MG63 (cell line): ENCODE measurements at places on chromosomes 13 and 19. TPM values are rescaled to one million over a fixed set of nuclear protein-coding genes. Genes with fewer than 3 reads are reported as not detected.

The PSPN gene
- total RNA-seq = 0.35 and 0.49 TPM in 2 replicates

The TRAPPC2B gene
- 13.6 and 42.5 TPM in 2 replicates for total RNA-seq

DNA sequence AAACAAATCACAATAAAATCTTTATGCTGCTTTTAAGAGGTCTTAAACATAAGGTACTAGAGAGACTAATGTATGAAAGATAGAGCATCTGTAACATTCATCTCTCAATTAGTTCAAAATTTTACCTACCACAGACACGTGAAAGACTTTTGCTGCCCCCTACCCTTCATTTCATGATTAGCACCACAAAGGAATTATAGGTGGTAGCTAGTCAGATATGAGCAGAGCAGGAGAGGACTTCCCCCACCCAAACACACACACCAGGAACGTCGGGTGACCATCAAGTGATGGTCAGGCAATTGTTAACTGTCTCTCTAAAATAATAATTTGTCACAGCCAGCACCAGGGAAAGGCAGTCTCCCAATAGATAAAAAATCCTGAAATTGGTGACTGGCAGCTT lies 1531.7 kb upstream of the SPRY2 start:
- no peak for DNase-seq

DNA sequence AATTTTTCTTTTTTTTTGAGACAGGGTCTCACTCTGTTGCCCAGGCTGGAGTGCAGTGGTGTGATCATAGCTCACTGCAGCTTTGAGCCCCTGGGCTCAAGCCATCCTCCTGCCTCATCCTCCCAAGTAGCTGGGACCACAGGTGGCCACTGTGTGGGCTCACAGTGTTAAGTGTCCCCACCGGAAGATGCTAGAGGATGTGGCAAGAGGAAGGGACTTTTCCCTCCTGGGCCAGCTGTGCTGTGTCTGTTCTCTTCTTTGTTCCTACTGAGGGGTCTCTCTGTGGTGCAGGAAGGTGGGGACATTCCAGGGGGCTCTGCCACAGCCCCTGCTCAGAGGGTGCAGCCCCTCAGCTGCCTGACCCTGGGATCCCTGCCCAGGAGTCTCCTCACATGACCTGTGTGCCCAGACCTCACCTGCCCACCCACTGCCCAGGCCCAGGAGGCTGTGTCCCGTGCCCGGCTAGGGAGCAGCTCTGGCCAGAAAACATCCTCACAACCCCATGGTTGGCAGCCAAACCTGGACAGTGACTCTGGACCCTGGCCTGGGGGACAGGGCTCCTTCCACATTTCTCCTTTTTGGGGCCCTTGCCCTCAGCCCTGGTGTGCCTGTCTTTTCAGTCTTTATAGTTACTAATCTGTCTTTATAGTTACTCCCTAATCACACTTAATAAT lies 14.4 kb upstream of the ANKRD10 start:
- no peak for DNase-seq

DNA sequence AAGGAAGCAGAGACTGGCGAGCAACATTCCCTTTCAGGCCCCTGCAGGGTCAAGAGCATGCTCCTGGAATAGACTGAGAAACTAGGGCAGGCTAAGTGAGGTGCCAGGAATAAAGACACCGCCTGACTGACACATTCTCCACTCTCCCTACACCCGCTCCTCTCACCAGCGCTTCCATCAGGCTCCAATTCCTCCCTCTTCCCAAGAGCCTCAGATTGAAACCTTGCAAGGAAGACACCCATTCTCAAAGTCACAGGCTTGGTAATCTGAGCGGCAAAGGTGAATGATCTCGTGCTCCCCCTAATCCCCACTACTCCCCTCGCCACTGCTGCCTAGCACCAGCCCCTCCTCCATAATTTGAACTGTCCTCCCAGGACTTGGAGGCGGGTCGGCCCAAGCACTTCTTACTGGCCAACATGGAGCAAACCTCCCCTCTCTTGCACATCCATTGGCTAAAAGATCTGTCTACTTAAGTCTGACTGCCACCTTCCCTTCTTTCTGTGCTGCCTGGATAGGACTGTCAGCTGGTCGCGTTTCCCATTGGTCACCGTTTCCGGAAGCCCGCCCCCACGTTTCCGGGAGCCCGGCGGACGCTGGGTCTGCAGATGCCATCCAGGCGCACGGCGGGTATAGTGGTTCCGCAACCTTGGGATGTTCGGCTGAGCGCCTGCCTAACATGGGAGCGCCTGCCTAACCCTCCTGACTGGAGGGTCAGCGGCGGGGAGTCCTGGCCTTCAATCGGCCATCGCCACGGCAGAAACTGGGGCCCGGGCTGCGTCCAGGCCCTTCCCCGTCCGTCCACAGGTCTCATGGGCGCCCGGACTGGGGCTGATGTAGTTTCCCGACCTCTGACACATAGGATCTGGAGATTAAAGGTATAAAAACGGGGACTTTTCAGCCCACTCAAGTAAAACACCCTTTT lies 33.6 kb downstream of the ZNF383 start:
- DNase-seq = peak; percentile 72

- DNase-seq = peak; percentile 84
Observed at GRCh38 chr13:44815623-44816022, 173.6 kb downstream of the NUFIP1 start.

The CNMD gene
- not detected in 2 replicates for total RNA-seq

GRCh38 chr19:33407140-33407551 lies 33.6 kb downstream of the CEBPG start:
- no peak for DNase-seq

The LHB gene
- total RNA-seq = not detected in 2 replicates
